ENCODE measurements at places on chromosomes 11 and 22.

- H3K27ac ChIP-seq = no peak overlapping the region
- H3K27me3 ChIP-seq = no peaks in the 10 kb centered on the region
- H3K4me3 ChIP-seq = no peak overlapping the region
- no peaks in the 10 kb centered on the region for H3K4me1 ChIP-seq
- DNase-seq = no peak
These were observed 20.7 kb downstream of the FAM83F start for GRCh38 chr22:40015358-40015976.

GRCh38 chr22:47240116-47240515, 477.7 kb downstream of the TBC1D22A start:
- no peak overlapping the region for H3K4me3 ChIP-seq
- no peak overlapping the region for H3K27ac ChIP-seq
- H3K36me3 ChIP-seq = no peaks in the 10 kb centered on the region
- peaks cover 60% of the 10 kb centered on the region for H3K27me3 ChIP-seq
- DNase-seq = peak; percentile 10

DNA sequence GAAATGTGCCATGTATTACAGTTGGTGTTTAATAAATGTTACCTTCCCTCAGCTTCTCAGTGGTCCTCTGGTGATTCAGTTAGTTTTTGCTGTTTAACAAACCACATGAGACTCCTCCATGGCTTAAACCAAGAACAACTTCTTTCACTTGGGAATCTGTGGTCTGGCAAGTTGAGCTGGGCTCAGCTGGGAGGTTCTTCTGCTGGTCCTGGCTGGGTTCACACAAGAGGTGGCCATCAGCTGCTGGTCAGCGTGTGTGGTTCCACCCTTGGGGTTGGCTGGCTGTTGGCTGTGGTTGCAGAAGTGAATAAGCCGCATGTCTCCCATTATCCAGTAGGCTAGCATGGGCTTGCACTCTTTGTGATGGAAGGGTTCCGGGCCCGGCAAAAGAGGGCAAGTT, 160.5 kb downstream of the MIAT start:
- no peak overlapping the region for H3K27ac ChIP-seq
- H3K36me3 ChIP-seq = no peaks in the 10 kb centered on the region
- H3K4me3 ChIP-seq = no peak overlapping the region
- 0 out of 2 replicates have a peak, but pooled peaks cover 3% of the 10 kb centered on the region for H3K27me3 ChIP-seq

DNA sequence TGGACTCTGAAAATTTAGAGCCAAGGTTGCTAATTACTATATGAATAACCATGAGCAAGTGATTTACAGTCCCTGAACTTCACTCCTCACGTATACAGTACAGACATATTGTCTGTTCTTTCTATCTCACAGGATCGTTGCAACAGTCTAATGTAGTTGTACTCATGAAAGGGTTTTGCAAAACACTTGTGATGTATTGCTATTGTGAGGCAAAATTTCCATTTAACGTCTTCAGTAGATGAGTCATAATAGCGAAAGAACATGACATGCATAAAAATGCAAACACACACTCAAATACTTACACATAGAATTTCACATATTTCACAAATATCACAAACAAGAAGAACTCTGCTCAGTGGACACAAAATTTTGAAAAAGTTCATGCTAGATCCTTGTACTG, 134.6 kb upstream of the TRPC6 start:
- no peak overlapping the region for H3K4me3 ChIP-seq
- H3K4me1 ChIP-seq = no peaks in the 10 kb centered on the region
- DNase-seq = no peak
- no peak overlapping the region for H3K27ac ChIP-seq

DNA sequence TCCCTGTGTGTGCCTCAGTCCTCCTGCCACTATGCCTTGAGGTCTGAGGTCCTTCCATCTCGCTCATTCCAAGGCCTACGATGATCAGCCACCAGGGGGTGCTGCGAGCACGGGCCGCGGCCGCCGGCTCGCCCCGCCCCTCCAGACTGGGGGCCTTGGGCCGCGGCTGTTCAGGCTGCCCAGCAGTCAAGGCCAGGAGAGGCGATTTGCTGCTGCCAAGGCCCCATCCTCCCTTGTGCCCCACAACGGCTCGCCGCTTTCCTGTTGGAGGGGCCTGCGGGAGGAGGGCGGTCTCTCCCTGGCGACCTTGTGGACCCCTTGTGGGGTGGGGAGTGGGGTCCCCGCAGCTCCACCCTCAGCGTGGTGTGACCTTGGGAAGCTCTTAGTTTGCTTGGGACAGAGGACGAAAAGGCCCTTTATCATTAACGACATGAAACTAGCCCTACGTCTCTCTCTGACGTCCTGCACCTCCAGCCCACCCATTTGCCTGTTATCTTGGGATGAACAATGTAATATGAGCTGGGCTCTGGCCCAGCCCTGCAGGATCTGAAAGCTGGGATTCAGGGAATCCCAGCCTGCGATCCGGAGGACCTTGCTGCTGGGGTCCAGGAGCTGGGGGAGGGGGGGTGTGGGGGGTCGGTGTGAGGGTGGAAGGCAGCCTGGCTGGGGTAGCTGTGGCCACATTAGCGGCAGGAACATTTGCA, 5.3 kb upstream of the GALR3 start:
- H3K27me3 ChIP-seq = no peaks in the 10 kb centered on the region
- H3K4me3 ChIP-seq = peak overlapping the region; percentile 44
- peak; percentile 91 for DNase-seq
- no peaks in the 10 kb centered on the region for H3K36me3 ChIP-seq
- H3K4me1 ChIP-seq = peaks cover 5% of the 10 kb centered on the region

Data from PC-9 (cell line).